ENCODE measurements at places on chromosomes 7 and 10.

GRCh38 chr10:6114299-6114698, 25.5 kb downstream of the RBM17 start:
- no peak for DNase-seq

DNA sequence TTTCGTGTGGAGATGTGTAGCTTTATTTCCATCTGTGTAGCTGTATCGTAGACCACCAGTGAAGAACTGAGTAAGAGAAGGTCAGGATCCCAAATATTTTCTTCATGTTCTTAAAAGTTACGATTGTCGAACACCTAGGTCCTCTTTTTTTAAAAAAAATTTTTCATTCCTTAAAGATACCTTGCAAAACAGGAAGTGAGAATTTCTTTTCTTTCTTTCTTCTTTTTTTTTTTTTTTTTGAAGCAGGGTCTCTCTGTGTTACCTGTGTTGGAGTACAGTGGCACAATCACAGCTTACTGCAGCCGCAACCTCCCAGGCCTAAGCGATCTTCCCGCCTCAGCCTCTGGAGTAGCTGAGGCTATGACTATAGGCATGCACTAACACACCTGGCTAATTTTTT, 60.8 kb downstream of the PHTF2 start:
- DNase-seq, result no peak

DNA sequence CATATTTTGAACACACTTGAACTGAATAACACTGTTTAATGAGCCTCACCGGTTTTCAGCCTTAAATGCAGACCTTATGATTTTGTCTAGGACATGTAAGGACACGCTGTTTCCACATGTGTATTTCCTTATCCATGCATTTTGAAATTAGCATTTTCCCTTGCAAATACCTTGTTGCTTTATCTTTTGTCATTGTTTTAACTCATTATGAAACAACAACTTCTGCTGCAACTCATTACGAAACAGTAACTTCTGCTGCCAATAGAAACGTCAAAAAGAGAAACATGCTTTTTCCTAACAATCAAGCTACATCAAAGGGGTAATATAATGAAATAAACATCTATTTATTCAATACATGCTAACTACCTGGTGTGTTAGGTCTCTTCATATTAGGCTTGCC, 322.0 kb downstream of the AGMO start:
- DNase-seq, result no peak

DNA sequence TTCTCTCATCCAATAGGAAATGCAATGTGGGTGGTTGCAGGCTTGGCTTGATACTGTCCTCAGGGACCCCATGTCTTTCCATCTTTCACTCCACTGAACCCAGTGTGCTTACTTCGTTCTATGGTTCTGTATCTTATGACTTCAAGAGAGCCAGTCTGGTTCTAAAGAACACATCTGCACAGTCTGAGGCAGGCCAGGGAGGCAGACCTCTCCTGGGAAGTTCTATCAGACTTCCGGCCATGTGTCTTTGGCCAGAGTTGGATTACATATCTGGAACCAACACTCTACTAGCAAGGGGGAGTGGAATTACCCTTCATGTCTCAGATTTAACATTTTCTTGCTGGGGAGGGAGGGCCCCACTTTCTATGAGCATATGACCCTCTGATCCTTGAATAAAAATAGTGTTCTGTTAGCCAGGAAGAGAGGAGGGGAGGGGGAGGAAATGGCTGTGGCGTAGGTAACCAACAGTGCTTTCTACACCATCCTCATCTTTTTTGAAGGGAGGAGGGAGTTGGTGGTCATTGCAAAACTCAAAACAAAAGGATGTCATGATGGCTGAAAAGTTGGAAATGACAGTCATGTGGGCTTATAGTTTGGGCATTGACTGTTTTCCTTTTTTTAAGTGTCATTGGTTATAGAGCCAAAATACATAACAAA, 370.2 kb downstream of the GATA3 start:
- DNase-seq, result no peak

- no peak for DNase-seq
These were observed 102.5 kb downstream of the SAMD9 start for GRCh38 chr7:93015101-93015778.

DNA sequence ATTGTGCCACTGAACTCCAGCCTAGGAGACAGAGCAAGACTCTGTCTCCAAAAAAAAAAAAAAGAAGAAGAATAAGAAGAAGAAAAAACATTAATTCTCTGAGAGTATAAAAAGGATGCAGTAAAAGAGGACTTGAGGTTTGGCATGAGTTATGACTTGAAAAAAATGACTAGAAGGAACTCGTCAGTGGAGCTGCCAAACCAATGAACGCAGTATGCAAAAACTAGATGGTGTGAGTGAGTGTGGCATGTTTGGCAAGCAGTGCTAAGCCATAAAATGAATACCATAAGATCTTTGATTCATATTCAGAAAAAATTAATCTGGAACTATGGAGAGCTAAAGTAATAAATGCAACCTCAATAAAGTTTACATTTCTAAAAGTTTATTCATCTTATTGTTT, 68.6 kb upstream of the MEOX2 start:
- no peak for DNase-seq

DNA sequence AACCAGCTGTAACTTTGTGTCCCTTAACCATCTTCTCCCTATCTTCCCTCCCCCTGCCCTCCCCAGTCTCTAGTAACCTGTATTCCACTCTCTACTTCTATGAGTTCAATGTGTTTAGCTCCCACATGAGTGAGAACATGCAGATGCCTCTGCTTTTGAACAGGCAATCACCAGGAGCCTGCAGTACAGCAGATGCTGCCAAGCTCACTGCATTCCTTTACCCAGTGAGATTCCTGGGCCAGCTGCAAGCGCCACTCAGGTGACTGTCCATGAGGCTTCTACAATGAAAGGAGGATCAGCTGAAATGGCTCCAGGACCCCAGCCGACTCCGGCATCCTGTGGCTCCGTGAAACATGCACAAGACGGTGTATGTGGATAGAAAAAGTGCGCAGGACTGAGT, 15.7 kb downstream of the GRID1 start:
- no peak for DNase-seq

DNA sequence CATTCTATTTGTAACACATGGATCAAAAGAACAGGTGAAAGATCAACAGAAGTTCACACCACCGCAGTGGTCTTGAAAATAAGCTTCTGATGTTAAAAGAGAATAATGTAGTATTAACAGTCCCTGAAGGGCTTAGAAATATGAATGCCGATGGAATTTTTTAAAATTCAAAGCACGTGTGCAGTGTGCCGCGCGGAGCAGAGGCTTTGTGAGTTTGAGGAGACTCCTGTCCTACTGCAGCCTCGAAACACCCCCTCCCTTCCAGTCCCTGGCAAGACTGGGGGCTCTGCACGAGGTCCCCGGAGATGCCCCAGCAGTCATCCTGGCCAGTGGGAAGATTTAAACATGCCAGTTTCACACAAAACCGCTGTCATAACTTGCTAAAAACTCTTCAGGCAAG, 196.6 kb downstream of the DIP2C start:
- DNase-seq, result no peak

GRCh38 chr7:135831455-135832195, 83.0 kb upstream of the FAM180A start:
- no peak for DNase-seq

DNA sequence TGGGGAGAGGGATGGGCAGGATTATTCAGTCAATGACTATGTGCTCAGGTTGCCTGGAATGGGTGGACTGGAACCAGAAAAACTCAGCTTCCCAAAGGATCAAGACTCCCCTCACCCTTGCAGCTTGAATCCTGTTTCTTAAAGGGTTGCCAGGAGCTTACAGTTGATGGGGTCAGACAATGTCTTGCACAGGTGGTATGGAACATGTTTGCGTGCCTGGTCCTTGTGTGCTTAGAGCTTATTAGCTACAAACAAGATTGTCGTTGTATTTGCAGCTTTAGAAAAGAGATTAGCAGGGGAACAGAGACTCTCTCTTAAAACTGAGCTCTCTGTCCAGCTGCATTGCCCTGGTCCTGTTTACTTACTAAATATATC, 56.9 kb downstream of the PRR15 start:
- DNase-seq, result no peak

- no peak for DNase-seq
These were observed 244.9 kb downstream of the THSD7A start for GRCh38 chr7:11587048-11587447.

GRCh38 chr10:75028748-75029147, 82.7 kb upstream of the SAMD8 start:
- DNase-seq, result no peak

All from stimulated activated effector memory CD8-positive, alpha-beta T cell treated with anti-CD3 and anti-CD28 coated beads, Interleukin-12 subunit alpha, Interleukin-12 subunit beta, amount 100 ng/mL, for 72 hours (primary cell).